ENCODE measurements at places on chromosomes 1 and 21.
A peak's percentile ranks its signal among the peaks of the same experiment; 100 is the strongest.

DNA sequence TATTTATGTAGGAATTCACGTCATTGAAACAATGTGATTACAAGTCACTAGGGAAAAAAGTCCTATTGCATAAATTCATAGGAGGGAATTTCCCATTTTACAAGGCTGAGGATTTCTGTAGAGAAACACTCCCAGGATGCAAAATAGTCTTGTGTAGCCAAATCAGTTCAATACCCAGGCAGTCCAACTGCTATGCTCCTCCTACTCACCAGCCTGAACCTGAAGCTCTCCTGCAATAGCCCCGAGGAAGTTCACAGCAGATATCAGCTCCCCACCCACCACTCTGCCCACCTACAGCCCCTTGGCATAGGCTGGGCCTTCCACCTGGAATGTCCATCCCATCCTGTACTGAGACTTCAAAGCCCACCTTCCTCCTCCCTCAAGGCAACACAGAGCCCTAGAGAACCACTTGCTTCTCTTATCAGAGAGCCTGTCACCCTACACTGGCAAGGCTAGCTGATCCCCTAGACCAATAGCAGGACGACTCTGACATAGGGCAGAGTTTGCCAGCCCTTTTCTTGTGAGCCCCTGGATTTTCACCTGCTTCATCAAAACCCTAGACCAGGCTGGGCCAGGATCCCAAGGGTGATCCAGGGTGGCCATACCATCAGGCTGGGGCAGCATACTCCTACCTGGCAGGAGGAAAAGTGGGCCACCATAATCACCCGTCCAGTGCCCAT, 1.5 kb downstream of the LSS start:
- no peak for DNase-seq

- peak; percentile 30 for DNase-seq
Measured at GRCh38 chr1:183180634-183181056, 5.4 kb upstream of the LAMC2 start.

DNA sequence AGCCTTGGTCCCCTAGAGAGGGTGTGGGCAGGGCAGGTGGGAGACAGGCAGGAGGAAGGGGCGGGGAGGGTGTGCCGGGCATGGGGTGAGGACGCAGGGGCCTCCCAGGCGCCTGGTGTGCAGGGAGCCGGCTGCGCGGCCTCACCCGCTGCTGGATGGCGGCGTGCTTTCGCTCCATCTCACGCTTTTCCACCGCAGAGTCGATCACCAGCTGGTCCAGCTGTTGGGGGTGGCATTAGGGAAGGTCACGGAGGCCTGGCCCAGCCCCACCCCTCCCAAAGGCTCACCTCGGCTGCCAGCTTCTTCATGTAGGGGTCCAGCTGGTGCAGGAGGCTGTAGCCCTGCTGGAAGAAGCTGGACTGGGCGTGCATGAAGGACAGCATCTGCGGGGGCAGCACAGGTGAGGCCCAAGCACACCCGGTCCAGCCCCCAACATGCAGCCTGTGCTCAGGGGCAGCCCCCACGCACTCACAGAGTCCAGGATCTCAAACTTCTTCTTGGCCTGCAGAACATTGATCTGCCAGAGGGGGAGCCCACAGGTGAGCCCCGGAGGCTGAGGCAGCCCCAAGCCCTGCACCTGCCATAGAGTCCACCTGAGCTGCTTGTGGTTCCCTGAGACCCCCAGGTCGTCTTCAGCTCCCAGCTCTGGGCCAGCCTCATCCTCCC, 7.9 kb downstream of the ACAP3 start:
- no peak for DNase-seq

GRCh38 chr1:81760477-81761097, 40.1 kb upstream of the ADGRL2 start:
- DNase-seq = no peak

DNA sequence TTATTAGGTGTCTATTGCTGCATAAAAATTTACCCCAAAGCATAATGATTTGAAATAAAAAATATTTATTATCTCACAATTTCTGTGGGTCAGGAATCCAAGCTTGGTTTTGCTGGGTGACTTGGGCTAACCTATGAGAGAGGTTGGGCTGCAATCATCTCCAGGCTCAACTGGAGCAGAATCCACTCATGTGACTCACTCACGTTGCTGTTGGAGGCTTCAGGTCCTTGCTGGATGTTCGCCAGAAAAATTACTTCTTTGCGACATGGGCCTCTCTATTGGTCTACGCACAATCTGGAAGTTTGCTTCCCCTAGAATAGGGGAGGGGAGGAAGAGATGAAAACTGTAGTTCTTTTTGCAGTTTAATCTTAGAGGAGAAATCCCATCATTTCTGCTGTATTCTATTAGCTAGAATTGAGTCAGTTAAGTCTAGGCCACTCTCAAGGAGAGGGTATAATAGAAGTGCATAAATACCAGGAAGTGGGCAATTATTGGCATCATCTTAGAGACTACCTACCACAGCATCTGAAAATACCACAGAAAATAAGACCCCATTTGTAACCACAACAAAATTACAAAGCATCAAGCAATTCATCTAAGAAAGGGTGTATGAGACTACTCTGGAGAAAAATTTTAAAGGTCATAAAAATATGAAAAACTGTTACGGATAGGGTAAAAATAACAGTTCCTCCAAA, 5.7 kb upstream of the FASLG start:
- DNase-seq = no peak

DNA sequence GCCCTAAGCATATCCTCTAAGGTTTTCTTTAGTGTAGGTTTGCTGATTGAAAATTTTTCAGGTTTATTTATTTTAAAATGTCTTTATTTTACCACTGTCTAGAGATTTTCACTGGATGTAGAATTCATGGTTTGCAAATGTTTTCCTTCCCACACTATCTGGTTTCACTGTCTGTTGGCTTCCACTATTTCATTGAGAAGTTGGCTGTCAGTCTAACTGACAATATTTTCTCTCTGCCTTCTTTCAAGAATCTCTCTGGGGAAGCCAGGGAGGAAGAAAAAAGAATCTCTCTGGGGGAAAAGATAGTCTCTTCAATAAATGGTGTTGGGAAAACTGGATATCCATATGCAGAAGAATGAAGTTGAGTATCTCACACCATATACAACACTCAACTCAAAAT, 226.0 kb downstream of the COP1 start:
- DNase-seq = no peak

DNA sequence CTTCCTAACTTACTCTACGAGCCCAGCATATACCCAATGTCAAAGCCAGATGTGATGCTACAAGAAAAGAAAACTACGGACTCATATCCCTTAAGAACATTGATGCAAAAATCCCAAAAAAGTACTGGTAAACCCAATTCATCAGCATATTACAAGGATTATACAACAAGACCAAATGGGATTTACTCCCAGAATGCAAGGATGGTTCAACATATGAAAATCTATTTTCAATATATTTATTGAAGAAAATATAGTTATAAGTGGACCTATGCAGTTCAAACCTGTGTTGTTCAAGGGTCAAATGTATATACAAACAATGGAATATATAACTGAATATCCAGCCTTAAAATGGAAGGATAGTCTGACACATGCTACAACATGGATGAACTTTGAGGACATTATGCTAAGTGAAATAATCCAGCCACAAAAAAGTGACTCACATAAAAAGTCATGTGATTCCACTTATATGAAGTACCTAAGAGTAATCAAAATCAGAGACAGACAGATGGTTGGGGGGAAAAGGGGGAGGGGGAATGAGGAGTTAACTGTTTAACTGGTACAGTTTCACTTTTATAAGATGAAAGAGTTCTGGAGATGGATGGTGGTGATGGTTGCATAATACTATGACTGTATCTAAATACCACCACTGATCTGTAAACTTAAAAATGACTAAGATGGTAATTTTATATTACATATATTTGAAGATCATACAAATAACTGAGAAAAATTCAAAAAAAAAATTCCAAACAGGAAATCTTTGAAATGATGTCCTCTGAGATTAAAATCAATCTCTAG, 3.7 kb upstream of the KLF18 start:
- no peak for DNase-seq

DNA sequence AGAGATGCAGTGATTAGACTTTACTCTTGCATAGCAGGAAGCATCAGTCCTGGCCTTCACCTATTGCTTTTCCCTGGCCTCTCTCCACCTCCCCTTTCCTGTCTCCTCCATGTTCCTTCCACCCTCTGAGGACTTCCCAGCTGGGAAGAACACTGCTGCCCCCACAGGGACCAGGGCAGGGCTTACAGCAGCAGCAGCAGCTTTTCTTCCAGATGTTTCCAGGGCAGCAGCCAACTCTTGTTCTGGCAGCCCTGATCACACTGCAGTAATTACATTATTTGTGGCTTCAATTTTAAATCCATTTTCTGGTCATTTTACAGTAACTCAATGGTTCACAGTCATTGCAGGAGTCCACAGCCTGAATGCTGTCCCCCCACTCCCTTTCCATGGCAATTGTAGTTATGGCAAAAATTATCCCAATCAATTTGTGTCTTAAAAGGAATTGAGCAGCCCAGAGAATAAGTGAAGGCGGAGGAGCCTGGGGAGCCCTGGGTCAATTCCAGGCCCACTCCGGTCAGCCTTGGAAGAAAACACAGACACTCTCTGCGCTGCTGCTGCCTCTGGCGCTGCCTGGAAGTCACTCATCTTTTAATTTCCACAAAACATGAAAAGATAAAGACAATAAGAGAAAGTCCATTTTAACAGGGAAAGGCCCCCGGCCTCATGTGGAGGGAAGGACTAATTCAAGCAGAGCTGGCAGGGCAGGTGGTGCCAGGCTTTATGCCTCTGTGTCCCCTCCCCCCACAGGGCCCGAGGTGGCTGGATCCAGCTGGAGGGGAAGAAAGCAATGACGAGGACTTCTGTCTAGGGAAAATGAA, 148.6 kb downstream of the GRIK3 start:
- DNase-seq = no peak

DNA sequence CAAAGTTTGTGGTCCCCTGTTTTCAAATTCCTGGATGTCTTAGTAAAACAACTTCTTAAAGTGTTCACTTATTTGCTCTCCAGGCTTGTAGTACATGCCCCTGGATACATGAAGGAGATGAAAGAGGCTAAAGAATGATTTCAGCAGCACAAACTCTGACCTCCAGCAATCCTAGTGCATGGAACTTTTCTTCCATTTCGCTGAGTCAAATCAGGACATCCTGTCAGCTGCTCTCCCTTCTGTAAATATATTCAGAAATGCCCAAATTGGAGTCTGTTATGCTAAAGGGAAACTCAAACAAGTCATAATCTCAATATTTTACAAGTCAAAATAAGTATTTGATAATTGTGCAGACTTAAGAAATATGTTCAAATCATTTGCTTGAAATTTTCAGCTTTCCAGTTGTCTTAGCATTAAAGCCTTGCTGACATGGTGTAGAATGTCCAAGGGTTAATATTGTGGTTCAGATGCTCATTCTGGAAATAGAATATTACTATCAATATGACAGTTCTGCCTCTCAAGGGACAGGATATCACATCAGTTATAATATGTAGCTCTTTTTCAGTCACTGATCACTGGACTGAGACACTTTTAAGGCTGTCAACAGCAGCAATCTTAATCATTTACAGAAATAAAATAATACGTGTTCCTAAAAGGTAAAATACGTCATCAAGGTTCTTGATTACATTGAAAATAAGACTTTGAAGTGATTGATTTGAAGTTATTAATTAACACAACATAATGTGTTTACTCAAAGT, 1157.3 kb downstream of the PLA2G4A start:
- DNase-seq = no peak

GRCh38 chr1:21490774-21491487, 18.3 kb upstream of the ALPL start:
- no peak for DNase-seq

GRCh38 chr21:36968414-36968813, 1.9 kb upstream of the HLCS start:
- DNase-seq = no peak

DNA sequence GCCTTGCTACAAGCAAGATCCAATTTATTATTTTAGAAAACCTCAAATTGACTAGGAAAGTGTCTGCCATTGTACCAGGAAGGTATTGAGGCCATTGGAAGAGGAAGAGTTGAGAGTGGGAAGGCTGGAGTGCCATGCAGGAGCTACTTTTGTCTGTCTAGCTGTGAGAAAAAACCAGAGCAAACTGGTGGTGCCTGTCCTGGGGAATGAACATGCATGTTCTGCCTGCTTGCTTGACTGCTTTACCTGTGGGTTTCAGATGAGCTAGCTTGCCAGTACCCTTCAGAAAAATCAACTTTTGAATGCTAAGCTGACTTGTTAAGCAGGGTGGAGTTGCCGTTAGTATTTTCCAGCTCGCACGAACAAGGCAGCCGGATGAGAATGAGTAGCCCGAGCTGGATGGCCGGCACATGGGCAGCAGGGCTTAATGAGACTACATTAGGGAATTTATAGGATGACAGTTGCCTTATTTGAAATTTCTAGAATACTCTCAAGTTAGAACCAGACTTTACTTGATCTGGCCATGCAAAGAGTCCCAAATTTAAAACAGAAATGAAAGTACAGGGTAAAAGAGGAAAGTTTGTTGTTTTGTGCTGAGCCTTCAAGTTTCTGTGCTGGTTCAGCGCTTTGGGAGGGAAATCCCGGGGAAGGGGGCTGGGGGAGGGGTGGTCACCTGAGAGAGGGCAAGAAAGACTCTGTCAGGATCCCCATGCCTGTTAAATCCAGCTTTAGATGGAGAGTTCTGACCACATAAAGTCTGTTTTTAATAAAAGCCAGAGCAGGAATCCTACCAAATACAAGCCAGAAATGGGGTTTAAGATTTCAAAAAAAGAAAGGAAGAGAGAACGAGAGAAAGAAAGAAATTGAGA, 29.6 kb upstream of the C1orf105 start:
- DNase-seq = no peak

GRCh38 chr1:78319603-78320002, 171.2 kb upstream of the PTGFR start:
- DNase-seq = no peak

DNA sequence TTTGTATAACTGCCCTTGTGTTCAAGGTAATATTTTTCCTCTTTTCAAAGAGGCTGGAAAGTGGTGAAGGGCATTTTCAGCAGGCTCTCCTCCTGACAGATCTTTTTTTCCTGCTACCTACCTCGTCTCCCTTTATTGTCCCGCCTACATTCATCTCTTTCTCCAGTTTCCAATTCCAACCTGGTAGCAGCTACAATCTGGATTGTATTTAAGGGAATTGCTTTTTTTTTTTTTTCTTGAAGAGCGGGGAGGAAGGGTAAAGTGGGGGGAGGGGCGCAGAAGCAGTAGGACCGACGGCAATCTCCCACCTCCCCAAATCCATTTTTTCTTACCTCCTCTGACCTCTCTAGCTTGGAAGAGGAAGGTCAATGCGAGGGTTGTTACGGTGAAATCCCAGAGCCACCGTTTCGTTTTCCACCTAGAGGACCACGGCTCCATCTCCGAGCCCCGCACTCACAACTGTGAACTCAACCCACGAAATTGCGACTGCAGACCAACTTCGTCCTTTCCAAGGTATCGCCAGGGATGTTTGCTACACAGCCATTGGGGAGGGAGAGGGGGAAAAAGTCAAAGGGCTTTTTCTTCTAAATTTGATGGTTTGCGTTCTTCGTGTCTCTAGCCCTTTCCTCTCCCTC, 464 bp downstream of the COL11A1 start:
- no peak for DNase-seq

DNA sequence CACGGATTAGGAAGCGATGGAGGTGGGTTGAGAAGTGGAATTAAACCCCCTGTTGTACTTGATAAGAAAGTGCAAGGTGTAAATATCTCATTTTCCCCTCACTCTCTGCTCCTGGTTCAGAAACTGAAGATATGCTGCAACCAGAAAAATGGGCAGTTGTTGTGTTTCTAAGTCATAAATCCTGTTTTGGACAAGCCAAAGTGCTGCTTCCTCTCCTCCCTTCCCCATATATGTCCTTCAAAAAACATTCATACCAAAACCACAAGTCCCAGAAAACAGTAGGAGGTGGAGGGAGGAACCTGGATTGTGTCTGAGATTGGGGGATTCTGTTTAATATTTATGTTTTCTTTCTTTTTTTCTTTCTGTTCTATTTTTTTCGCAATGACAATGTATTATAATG, 13.6 kb upstream of the ZNF362 start:
- DNase-seq = no peak

- DNase-seq = no peak
Measured at GRCh38 chr1:10401281-10401680, 2.4 kb downstream of the PGD start.
